ENCODE measurements at places on chromosomes 2 and 18.
A peak's percentile ranks its signal among the peaks of the same experiment; 100 is the strongest.

DNA sequence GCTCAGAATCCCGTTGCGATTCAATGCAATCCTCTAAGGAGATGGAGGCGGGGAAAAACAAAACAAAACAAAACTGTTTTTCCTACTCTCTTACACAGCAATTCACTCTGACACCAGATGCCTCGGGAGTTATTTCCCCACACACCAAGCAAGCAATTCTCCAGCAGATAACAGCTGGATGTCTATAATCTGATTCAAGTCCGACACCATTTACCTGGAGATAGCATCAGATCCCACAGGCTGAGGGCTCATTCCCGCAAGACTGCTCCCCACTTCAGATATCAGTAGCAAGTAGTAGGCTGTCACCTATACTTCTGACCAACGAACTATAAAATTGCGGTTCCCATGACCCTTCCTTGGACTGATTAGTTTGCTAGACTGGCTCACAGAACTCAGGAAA is 58.7 kb downstream of the DTNB start:
- DNase-seq = no peak

- no peak for DNase-seq
These were observed 10.3 kb upstream of the PDK1 start for GRCh38 chr2:172545408-172546075.

DNA sequence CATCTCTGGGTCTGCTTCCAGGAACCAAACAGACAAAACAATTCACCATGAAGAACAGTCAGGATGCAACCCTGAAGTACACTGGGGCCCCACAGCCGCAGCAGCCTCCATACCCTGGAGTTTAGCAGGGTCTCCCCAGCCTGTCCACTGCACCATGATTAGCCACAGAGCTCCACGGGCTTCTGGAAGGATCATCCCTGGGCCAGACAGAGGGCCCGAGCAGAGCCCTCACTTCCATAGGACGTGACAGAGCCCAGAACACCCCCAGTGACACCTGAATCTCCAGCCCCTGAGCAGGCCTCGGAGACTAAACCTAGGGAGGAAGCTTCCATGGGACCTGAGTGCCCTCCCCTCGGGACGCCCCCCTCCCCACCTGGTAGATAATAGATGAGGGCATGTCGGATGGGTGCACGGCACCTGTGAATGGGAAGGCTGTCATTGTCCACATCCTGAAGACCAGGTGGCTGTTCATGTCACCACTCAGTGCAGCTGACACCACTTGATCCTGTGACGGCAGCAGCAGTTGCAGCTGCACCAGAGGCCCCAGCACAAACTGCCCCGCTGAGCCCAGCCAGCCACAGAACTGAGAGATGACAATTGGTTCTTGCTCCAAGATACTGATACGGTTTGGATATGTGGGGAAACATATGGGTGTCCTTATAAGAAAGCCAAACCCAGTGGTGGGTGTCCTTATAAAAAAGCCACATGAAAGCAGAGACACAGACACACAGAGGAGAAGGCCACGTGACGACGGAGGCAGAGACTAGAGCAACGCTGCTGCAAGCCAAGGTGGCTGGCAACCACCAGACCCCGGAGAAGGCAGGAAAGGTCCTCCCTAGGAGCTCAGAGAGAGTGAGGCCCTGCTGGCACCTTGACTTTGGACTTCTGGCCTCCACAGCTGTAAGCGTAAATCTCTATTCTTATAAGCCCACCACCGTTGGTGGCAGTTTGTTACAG is 23.2 kb downstream of the KIF1A start:
- DNase-seq = no peak

- no peak for DNase-seq
These were observed 20.6 kb downstream of the STPG4 start for GRCh38 chr2:47134386-47135090.

GRCh38 chr2:88131201-88131998 is 3.5 kb upstream of the FABP1 start:
- DNase-seq = no peak

GRCh38 chr18:2967820-2968219 is 45.1 kb downstream of the LPIN2 start:
- no peak for DNase-seq

- no peak for DNase-seq
These were observed 126.6 kb upstream of the CXCR4 start for GRCh38 chr2:136244536-136244885.

GRCh38 chr2:10447300-10447894 is 730 bp downstream of the ODC1 start:
- DNase-seq = peak; percentile 36

DNA sequence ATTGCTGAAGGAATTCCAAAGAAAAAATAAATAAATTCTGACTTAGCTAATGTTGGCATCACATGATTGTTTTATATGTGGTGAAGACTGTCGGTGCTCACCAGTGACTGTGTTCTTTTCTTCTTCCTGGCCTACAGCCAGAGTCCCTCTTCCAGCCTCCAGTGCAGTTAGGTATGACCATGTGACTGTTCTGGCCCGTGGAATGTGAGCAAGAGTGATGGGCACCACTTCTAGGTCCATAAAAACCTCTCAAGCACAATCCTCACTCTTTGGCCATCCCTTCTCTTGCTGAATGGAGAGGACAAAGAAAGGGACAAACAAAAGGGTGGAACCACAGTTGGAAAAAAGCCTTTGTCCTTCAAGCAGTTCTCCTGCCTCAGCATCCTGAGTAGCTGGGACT is 39.0 kb upstream of the BMPR2 start:
- no peak for DNase-seq

GRCh38 chr2:49175831-49176230 is 21.5 kb upstream of the FSHR start:
- DNase-seq = no peak

DNA sequence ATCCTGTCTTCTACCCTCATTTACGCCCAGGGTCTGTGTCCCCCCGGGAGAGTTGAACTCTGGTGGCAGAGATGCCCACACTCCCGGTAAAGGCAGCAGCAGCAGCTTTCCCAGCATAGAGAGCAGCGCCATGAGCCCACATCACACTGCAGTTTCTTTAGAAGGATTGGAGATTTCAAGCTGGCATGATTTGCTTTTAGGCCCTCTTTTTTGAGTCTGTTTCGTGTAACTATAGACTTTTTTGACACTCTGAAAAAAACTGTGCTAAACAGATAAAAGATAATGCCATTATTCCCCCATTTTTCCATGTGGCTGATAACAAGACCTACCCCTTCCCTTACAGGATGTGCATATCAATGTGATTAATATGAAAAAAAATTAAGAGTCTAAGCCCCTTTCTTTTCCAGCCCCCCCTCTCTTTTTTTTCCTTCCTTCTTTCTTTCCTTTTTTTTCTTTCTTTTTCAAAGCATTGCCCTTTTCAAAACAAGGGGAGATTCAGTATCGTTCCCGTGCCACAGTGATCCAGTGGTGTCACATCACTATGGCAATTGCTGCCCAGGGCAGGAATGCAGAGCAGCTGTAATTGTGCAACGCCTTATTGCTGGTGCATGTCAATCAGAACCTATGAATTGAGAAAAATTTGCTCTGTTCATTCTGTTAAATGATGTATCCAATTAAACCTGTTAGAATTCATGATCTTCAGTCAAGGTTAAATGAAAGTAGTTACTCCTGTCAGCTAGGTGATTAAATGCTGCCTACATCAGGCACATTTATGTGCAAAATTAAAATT is 104.5 kb downstream of the CDCA7 start:
- DNase-seq = no peak

DNA sequence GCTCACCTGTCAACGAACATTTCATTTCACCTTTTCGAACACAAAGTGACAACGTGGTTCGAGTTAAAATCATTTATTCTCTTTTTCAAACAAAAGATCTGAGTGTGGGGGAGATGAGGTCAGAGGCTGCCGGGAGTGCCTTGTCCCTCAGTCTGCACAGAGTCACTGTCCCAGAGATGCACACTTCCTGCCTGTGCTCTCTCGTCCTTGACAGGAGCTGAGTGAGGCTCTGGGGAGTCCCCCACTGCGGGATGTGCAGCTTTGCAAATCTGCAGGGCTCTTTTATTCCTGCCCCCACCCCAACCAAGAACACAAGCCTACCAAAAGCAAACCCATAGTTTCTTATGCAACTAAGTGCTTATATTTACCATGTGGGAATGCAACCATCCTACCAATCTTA is 497.8 kb downstream of the EIPR1 start:
- DNase-seq = no peak

- DNase-seq = no peak
These were observed 180.9 kb downstream of the FIGN start for GRCh38 chr2:163554864-163555263.

GRCh38 chr2:62216616-62217015 is 20.7 kb downstream of the B3GNT2 start:
- no peak for DNase-seq

- no peak for DNase-seq
These were observed 268.0 kb downstream of the NAPG start for GRCh38 chr18:10793730-10794370.

GRCh38 chr2:122323927-122324326 is 568.5 kb downstream of the TSN start:
- DNase-seq = no peak

DNA sequence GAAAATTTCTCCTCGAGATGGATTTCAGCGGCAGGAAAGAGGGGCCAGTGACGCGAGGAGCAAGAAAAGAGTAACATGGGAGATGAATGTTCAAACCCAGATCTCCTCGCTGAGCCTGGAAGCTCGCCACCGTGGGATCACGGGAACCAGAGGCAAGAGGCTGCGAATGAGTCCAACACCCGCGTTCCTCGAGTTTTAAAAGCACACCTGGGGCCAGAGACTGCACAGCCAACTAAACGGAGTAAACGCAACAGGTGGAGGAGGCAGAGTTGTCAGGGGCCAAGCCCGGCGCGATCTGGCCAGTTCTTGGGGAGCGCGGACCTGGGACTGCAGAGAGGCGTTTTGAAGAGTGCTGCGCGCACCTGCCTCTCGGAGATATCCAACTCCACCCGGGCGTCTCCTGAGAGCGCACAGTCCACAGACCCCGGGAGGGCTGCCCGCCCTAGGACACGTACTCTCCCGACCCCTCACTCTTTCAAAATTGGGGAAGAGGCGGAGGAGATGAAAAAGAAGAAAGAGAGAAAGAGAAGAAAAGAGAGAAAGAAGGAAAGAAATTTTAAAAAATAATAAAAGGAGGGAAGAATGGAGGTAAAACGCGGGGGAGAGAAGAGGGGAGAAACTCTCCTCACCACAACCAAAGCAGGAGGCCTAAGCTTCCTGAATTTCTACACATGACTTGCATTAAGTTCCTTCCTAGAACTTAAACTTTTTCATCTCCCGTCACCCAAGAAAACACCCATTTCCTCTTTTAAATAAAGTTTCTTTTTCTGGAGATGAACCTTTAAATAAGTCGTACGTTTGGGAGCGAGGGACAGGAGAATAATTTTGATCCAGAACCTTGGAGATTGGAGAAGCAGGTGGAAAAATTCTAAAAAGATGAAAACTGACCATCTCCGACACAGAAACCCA is 5.3 kb upstream of the PAX3 start:
- no peak for DNase-seq

GRCh38 chr2:150676747-150677383 is 189.4 kb upstream of the RND3 start:
- DNase-seq = no peak

GRCh38 chr2:100262555-100263320 is 59.6 kb downstream of the LONRF2 start:
- peak; percentile 48 for DNase-seq

DNA sequence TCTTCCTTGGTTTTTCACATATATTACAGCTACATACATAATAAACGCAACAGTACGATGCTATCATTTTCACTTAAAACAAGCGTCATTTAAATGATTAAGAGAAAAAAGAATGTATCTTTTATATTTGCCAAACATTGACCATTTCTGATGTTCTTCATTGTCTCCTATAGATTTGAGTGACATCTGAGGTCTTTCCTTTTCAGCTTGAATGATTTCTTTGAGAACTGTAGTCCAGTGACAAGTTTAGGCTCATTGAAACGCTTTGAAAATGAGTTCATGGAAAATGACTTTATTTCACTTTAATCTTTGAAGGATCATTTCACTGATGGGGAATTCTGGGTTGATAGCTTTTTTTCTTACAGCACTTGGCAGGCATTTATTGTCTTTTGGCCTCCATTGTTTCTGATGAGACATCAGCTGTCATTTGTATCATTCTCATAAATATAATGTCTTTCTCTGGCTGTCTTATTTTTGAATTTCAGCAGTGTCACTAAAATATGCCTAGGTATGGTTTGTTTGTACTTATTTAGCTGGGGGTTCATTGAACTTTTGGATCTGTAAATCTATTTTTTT is 10.9 kb downstream of the TGIF1 start:
- no peak for DNase-seq

GRCh38 chr2:149101818-149102217 is 63.3 kb downstream of the LYPD6B start:
- no peak for DNase-seq
